NCI-H748 treated with DMSO at 0.1 percent for 48 hours (cell line): ENCODE measurements at places on chromosomes 1 and 21.

- DNase-seq: no peak
Observed at GRCh38 chr1:4319496-4319895, 334.9 kb upstream of the AJAP1 start.

- no peak for DNase-seq
Observed at GRCh38 chr1:19756480-19756879, 43.2 kb downstream of the TMCO4 start.

DNA sequence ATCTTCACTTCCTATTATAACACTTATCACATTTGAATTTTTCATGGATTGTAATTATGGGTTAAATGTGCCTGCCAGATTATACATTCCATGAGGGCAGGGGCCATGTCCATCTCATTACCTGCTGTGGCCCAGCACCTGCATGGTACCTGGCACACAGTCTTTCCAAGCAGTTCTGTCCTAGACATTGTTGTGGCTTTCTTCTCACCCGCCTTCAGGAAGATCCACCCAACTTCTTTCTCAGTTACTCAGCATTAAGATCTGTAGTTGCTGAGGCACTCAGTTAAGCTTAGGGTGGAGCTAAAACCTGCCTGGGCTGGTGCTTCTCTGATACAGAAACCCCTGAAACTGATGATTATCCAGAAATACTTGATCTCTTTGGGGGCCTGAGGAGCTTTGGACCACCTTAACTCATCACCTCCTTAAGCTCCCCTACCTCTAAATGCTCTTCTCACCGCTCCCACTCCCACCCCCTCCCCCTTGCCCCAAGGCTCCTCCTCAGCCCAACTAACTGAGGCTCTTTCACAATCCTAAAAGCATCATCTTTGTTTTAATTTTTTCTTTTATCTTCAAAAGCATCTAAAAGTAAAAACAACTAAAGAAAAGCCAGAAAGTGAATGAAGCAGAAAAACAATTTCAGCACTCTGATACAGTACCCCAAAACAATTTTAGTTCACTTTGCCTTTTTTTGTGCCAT, 190.6 kb downstream of the FGGY start:
- no peak for DNase-seq

DNA sequence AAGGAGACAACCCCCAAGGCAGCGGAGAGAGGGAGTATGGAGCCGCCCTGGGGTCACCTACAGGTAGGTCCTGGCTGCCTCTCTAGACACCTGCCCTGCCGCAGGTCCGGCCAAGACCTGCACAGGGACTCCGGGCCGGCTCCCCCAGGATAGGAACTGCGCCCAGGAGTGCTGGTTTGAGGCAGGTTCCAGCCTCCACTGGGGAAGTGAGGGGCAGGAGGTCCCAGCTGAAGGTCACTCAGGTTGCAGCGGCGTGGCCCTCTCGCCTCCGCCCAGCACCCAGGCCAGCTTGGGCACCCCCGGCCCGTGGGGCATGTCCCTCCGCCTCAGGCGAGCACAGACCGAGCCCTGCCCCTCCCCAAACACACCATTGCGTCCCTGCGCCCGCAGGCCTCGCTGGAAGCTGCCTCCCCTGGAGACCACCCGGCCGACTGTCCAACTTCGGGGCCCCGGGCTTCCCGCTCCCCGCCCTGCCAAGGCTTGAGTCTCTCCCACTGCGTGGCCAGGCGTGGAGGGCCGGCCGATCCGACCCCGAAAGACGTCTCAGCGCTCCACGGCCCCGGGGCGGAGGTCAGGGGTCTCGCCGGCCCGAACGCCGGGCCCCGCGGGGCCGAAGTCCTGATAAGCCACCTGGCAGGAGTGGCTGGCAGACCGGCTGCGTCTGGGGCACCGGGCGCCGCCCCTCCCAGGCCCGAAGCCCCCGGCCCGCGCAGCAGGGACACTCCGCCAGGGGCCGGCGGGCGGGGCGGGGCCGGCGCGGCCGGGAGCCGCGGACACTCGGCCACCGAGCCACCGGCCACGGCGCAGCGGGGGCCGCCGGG, 1.4 kb upstream of the SKI start:
- no peak for DNase-seq

- DNase-seq: no peak
Observed at GRCh38 chr1:201602413-201603265, 63.7 kb downstream of the NAV1 start.
